OCI-LY7 (cell line): ENCODE measurements at places on chromosomes 7 and 10.

DNA sequence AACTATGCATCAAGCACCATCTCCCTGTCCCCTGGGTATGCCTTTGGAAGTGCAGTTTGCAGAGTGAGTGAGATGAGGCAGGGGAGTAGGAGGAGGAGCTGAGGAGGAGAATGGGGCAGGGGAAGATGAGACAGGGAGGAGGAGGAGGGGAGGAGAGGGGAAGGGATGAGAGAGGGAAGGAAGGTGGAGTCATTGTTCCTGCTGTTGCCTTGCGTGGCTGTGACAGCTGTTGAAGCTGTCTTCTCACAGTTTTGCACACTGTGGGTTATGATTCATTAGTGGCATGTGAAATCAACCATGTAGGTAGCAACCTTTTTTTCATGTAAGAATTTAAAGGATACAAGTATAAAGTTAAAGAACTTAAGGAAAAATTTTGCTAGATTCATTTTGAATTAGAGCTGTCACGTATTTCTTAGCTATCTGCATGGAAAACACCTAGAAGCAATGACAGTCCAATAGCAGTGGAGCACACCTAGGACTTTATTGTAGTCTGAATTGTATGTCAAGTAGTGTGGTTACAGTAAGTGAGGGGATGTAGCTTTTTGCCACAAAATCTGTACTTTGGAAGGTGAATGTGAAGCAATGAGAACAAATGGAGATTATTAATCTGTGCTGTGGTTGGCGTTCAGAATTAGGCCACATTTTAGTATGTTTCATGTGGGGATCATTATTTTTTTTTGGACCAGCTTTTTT lies 21.7 kb downstream of the CCM2 start:
- no peak for DNase-seq

GRCh38 chr10:22630234-22631174 lies 83.9 kb downstream of the PIP4K2A start:
- DNase-seq = peak; percentile 41

DNA sequence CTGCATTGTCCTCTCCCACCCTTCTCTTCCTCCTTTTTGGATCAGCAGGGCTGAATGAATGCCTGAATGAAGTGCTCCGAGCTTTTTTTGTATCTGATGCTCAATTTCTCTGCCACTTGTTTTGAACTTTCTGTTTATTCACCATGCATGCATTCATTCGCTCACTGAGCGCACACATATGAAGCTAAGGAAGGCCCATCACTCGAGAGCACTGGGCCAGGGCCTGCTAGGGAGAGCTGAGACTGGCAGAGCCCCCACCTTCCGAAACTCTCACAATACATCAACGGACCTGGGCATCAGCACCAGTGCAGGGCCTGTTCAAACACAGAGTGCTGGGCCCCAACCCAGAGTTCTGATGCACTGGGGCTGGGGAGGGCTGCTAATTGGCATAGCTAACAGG lies 45.7 kb downstream of the RPS24 start:
- DNase-seq = no peak

DNA sequence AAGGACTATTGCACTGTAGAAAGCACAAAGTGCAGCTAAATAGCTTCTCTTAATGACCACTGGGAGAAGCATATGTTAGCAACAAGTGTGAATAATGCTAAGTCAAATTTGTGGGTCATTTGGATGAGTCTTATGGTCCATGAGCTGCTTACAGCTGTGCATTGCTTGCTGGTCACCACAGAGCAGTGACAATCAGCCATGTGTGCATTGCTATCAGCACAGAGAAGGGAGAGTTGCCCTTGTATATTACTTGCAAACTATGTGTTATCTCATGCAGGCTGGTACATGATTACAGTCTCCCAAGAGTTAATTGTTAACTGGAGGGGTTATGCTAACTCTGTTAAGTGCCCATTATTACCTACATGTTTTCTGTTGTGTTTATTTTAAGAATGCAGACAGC lies 25.7 kb downstream of the MRPS33 start:
- no peak for DNase-seq
